ENCODE measurements at places on chromosomes 11 and 22. TPM values are rescaled to one million over a fixed set of nuclear protein-coding genes. Genes with fewer than 3 reads are reported as not detected.

MS4A4A gene
- total RNA-seq: not detected

RASSF10 gene
- total RNA-seq: not detected

IFITM1 gene
- total RNA-seq: 41.6 TPM

TENM4 gene
- total RNA-seq: 48.4 TPM

SF1 gene
- 62.7 TPM for total RNA-seq

OR8G5 gene
- not detected for total RNA-seq

Data from fibroblast of lung (primary cell).